CD4-positive, alpha-beta memory T cell (primary cell): ENCODE measurements at places on chromosomes 6 and 20.

DNA sequence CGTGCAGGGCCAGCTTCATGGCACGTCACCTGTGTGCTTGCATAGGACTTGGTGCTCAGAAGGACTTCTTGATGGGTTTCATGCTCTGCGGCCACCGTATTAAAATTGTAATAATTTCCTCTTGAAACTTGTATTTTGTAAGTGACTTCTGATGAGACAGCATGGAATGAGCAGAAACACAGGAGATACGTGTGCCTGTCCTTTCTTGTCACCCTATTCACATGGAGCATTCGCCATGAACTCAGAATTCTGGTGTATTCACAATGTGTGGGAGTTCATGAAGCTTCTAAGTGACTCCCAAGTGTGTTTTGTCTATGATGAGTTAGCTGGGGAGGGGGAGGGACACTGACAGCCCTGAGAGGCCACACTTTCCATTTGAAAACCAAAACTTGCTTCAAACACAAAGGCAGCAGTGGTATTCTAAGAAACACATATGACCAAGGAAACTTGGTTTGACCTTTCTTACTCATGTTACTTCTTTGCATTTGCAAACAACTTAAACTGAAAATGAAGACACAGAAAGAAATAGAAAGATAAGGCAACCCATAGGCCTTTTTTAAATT lies 92.1 kb upstream of the NEDD9 start:
- DNase-seq = no peak

- no peak for DNase-seq
Measured at GRCh38 chr20:57308451-57309271, 20.9 kb upstream of the SPO11 start.

GRCh38 chr6:147507162-147508041 lies 1.1 kb upstream of the SAMD5 start:
- no peak for DNase-seq

DNA sequence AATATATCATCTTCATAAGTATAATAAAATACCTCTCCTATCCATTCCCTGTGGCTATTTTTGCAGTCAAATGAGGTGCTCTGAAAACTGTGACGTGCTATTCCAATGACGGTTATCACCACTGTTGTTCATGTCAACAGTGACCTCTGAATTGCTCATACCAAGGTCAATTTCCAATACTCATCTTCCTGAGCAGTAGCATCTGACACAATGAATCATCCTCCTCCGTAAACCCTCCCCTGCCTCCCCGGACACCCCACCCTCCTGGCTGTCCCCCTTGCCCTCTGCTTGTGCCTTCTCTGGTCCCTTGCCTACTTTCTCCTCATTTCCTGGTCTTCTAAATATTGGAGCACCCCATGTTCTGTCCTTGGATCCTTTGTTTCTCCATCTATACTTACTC lies 77.7 kb upstream of the SLC22A23 start:
- no peak for DNase-seq

DNA sequence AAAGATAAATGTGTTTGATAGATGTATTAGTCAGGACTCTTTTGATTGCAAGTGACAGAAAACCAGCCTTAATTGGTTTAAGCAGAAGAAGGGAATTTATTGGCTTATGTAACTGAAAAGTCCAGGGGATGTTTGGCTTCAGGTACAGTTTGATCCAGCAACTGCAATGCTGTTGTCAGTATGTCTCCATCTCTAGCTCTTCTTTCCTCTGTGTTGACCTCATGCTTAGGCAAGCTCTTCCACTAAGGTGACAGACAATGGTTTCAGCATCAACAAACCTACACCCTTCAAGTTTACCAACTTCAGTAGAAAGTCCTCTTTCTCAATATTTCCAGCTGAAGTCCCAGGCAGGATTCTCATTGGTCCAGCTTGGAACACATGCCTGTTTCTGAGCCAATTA lies 28.1 kb upstream of the ARFGEF2 start:
- DNase-seq = no peak

DNA sequence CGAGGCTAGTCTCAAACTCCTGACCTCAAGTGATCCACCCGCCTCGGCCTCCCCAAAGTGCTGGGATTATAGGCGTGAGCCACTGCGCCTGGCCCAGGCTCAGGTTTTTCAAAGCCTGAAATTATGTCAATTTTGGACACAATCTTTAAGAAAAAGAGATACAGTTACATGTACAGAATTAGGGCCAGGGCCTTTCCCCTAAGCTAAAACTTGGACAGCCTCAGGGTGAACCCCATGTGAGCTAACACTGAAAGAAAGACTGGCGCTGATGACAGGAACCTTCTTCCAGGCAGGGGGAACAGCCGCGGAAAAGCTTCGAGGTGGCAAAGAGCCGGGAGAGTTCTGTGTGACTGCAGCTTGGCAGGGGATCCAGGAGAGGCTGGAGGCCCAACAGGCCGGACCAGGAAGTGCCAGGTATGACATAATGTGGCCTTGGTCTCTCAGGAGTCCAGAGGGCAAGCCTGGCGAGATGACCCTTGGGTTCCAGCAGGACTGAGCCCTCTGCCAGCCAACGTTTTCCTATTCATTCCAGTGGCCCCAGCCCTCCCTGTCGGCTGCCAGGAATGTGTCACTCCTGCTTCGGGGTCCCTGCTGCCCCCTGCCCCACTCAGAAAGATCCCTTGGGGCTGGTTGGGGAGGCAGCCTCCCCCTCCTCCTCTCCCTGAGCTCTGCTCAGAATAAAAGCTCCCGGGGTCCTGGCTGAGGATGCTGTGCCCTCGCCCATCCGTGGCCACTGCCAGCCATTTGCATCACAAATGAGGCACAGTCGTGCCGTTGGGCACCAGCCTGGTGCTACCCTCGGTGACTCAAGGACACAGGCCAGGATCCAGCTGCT lies 37.3 kb downstream of the RBM38 start:
- DNase-seq = no peak

DNA sequence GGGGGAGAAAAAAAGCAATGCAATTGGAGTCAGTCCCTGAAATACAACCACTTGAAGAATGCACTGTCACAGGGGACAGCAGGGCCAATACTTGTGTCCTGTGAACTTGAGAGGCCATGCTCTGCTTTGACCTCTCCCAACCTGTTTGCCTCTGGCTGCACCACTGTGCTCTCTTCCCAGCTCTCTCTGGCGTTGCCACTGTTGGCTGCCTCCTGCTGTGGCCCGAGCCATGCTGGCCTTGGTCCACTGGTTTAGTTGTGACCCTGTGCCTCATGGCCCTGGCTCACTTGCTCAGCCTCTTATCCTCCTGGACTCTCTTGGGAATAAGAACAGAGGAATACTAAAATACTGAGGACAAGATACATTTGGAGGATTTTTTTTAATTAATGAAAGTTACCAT lies 14.5 kb upstream of the FBXO30 start:
- DNase-seq = no peak

DNA sequence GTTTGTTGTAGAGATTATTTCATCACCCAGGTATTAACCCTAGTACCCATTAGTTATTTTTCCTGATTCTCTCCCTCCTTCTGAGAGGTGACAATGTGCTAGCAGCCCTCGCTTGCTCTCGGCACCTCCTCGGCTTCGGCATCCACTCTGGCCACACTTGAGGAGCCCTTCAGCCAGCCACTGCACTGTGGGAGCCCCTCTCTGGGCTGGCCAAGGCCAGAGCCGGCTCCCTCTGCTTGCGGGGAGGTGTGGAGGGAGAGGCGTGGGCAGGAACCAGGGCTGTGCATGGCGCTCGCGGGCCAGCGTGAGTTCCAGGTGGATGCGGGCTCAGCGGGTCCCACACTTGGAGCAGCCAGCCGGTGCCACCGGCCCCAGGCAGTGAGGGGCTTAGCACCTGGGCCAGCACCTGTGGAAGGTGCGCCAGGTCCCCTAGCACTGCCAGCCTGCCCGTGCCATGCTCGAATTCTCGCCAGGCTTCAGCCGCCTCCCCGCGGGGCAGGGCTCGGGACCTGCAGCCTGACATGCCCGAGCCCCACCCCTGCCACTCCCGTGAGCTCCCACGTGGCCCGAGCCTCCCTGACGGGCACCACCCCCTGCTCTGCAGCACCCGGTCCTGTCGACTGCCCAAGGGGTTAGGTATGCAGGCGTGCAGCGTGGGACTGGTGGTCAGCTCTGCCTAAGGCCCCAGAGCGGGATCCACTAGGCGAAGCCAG lies 221.9 kb downstream of the WDR27 start:
- DNase-seq = no peak

GRCh38 chr20:41989935-41990635 lies 371.9 kb upstream of the CHD6 start:
- no peak for DNase-seq

DNA sequence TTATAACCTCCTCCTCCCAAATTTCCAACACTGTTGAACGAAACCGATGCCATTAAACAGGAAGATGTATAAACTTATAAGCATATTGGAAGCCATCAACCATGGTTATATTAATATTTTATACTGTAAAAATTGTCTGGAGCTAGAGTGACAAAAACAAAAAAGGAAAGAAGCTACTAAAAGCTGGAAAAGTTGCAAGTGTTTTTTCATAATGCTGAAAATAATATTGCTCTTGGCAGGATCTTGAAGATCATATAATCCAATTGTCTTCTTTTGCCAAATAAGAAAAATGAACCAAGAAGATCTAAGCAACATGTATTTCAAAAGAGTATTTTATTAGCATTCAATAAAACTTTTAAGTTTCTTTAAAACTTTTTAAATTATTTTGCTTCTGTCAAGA lies 268.9 kb upstream of the HSF2 start:
- DNase-seq = no peak
